Stimulated activated CD8-positive, alpha-beta memory T cell treated with anti-CD3 and anti-CD28 coated beads, Interleukin-4, amount 100 ng/mL, for 1 hour (primary cell): ENCODE measurements at places on chromosomes 7 and 10.

GRCh38 chr7:37475646-37476045 lies 27.0 kb upstream of the ELMO1 start:
- no peak for DNase-seq

DNA sequence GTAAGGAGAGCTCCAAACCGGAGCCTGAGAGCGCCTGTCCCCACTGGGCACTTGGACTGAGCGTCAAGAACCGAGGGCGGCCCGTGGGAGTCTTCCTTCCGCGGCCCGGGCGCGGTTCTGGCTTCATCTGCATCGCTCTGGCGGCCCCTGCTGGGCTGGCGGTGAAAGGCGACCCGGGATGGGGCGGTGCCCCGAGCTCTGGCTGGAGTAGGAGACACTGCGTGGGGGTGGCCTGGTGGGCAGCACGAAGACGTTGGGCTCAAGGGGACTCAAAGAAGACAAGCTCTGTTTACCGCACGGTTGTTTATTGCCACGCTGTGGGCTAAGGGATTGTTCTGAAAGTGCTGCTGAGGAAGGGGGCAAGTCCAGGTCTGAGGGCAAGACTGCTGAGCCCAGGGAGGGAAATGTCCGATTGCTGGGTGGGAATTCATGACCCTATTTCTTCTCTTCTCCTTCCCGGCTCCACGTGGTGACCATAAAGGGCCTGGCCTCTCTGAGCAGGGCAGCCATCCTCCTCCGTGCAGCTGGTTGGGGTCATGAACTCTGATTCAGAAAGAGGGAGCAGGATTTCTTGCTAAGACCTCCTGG lies 29.8 kb downstream of the PLAU start:
- peak; percentile 77 for DNase-seq

DNA sequence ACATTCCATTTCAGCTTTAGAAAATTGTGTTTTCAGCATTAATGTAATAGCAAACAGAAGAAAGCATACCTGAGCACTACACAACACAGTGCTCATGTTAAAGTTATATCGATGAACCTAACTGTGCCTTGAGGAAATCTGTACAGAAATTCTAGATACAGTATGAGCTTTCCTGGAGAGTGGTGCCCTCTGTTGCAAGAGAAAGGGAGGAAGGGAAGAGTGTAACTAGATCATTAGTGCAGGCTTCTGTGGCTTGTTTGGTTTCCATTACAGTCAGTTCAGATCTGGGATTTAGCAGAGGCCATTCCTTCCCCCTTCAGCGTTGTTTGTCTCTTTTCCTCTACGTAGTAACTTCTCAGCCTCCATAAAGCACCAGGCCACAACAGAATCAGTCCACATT lies 139.7 kb downstream of the HTR7 start:
- no peak for DNase-seq

GRCh38 chr7:17516771-17517170 lies 218.3 kb downstream of the AHR start:
- DNase-seq, result no peak

- DNase-seq, result no peak
These were observed 47.9 kb downstream of the MKI67 start for GRCh38 chr10:128078136-128078969.

- no peak for DNase-seq
These were observed 12.7 kb downstream of the PPIF start for GRCh38 chr10:79359816-79360498.

- DNase-seq, result peak; percentile 73
These were observed 873 bp downstream of the GTF2I start for GRCh38 chr7:74658178-74659004.

DNA sequence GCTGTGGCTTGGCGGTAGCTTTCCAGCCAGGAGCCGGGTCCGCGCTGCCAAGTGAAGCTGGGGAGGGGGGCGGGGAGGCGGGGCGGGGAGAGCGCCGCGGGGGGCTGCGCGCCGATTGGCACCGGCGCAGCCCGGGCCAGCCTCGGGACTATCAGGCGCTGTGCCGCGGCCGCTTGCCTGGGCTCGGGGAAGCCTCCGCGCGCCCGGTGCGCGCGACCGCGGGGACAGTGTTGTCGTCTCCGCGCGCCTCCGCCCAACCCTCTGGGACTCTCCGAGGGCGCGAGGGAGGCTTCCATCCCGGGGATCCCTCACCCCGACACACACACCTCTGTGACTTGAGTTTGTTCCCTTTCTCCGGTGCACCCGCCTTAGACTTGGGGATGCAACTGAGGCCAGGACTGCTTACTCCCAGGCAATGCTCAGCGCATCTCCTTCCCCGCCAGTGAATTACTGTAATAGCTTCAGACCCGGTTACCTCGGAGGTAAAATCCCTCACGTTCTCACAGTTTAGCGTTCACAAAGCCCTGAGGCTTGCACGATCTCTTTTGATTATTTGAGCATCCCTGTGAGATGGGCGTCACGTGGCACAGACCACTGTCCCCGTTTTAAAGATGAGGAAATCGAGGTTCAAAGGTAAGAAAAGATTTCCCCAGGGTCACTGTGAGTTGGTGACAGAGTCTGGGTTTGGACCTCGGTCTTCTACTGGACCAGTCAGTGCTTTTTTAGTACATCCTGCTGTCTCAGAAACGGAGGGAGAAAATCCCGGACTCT lies at the start of gene NKX1-2:
Gene NKX1-2 (minus strand): TSS at position 24 of the 771 bp plus-strand sequence. CDS start 92 bp downstream, outside the sequence.
- no peak for DNase-seq

GRCh38 chr7:17633067-17633466 lies 307.2 kb downstream of the SNX13 start:
- no peak for DNase-seq

DNA sequence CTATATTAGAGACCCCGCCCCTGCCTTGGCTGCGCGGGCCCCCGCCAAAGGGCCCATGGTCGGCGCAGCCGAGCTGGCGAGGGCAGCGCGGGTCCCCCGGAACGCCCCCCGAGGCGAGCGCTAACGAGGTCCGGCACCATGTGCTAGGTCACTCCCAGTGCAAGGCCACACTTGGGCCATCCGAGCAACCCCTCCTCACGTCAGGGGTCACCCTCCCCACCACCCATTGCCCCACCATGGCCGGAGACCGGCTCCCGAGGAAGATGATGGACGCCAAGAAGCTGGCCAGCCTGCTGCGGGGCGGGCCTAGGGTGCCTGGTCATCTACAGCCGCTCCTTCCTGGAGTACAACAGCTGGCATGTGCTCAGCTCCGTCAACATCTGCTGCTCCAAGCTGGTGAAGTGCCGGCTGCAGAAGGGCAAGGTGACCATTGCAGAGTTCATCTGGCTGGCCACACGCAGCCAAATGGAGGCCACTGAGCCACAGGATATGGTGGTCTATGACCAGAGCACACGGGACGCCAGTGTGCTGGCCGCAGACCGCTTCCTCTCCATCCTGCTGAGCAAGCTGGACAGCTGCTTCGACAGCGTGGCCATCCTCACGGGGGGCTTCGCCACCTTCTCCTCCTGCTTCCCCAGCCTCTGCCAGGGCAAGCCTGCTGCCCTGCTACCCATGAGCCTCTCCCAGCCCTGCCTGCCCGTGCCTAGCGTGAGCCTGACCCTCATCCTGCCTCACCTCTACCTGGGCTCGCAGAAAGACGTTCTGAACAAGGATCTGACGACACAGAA lies 12.4 kb upstream of the SEC24C start:
- DNase-seq, result no peak

- no peak for DNase-seq
These were observed 96.9 kb downstream of the IQUB start for GRCh38 chr7:123437447-123437995.

DNA sequence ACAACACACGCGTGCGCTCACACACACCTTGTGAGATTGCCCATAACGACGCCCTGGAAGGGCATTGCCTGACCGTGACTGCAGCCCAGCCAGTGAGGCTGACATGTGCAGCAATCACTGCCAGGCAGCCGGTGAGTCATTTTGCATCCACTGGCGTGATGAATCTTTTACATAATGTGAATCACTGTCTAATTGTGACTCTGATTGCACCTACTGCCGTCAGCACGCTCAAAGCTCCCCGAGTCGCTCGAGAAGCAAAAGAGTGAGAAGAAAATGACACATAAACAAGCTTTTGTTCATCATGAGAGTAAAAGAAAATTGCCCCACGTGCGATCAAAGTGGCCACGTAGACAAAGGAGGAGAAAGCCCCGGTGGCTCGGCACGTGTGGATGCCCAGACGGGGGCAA lies 117.4 kb upstream of the PFKP start:
- no peak for DNase-seq

DNA sequence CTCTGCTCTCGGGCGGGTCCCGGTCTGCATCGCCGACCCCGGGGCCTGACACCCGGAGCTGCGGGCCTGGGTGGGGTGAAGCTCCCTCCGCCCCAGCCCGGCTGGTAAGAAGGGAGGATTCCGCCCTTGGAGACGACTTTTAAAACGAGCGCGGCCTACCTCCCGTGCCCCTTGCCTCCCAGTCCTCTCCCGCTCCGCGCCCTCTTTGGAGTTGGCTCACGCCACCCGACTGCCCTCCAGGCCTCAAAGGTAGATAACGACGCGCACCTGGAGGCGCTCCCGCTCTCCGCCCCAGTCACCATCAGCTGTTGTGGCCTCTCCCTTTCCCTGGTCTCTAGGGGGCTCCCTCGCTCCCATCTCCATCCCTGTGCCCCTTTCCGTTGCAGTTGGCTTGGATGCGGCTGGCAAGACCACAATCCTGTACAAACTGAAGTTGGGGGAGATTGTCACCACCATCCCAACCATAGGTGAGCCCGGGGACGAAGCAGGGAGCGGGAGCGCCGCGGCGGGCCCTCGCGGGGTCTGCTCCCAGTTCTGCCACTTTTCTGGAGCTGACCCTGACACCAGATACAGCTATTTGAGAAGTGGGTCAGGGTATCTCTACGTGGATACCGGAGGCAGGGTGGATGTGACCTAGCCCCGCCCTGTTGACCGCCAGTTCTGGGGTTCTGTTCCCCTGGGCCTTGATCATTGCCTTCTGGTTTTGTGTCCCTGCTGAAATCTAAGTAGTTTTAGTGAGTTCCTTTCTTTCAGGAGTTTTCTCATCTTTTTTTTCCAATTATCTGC lies 679 bp downstream of the ARF5 start:
- DNase-seq, result no peak

DNA sequence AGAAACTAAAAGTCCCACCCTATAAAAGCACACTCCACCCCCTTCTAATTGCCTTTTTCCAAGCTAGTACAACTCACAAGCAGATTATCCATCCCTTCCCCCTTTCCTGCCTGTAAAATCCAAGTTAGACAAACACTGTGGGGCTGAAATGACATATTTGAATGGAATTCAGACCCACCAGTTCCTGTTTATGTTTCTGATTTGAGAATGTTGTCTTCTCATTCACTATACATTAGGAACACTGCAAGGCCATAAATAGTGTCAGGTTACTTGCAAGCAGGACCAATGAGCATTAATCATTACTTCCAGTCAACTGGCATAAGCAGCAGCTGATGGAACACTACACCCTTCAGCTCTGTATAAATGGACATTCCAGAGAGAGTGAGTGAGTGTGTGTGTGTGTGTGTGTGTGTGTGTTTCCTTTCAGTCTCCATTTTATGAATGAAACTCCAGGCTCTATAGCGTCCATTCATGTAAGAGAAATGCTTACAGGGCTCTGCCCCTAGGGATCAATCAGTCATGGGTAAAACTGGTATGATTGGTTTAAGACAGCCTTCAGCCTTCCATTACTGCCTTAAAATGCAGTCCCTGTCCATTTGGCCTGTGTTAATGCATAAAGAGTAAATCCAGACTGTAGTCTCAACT lies 69.3 kb downstream of the ETV1 start:
- DNase-seq, result no peak

DNA sequence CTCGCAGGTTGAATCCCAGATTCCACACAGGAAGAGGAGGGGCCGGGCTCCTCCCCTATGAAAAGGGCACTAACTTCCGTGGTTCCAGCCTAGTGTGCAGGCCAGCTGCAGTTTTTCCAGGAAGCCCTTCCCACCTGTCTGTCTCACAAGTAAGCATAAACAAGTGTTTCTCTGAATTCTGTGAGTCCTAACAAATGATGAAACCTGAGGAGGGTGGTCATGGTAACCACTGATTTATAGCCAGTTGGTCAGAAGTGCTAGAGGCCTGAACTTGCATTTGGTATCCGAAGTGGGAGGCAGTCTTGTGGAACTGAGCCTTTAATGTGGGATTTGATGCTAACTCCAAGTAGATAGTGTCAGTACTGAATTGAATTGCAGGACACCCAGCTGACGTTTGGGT lies 54.7 kb upstream of the STEAP4 start:
- DNase-seq, result no peak

GRCh38 chr7:21642422-21642821 lies 99.6 kb downstream of the DNAH11 start:
- DNase-seq, result no peak

GRCh38 chr7:2802504-2803341 lies 41.4 kb downstream of the GNA12 start:
- no peak for DNase-seq

DNA sequence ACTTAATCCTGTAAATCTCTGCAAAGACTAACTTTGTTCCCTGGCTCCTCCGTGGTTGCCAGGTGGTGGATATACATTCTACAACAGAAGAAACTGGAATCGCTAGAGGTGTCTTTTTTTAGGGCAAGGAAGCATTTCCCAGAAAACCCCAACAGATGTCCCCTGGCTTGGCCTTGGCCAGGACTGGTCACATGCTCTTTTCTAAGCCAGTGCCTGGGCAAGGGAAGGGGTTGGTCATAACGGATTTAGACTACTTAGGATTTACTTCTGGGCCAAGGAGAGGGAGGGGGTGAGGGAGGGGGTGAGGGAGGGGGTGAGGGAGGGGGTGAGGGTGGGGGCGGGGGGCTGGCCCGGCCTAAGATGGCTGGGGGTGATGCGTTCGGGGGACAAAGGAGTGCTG lies 105.7 kb downstream of the SNX10 start:
- DNase-seq, result no peak

- no peak for DNase-seq
These were observed 19.2 kb downstream of the NIPSNAP2 start for GRCh38 chr7:55983537-55983936.

GRCh38 chr10:124225029-124225466 lies 131.7 kb upstream of the CHST15 start:
- no peak for DNase-seq

GRCh38 chr7:31892099-31892829 lies 177.9 kb downstream of the PDE1C start:
- no peak for DNase-seq
